NCI-H187 (cell line): ENCODE measurements at places on chromosomes 3 and 15.

GRCh38 chr3:120756061-120756460 is 13.5 kb downstream of the GTF2E1 start:
- DNase-seq: no peak

- no peak for DNase-seq
These were observed 75.3 kb downstream of the ZNF609 start for GRCh38 chr15:64535460-64536243.

DNA sequence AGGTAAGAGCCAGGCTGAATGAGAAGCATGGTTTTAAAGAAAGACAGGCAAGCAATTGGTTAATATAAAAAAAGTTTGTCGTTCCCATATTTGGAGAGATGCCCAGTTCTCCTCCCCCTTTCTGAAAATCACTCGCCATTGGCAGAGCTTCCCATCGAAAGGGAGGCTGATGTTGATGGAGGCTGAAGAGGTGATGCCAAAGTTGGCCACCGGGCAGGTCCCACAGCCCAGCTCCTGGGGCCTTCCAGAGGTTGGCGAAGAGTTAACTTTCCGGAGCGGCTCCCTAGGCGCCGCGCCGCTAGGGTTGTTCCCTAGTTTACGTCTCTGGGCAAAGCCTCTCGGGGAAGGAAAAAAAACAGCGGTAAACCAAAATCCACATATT is 793 bp downstream of the PCOLCE2 start:
- no peak for DNase-seq

DNA sequence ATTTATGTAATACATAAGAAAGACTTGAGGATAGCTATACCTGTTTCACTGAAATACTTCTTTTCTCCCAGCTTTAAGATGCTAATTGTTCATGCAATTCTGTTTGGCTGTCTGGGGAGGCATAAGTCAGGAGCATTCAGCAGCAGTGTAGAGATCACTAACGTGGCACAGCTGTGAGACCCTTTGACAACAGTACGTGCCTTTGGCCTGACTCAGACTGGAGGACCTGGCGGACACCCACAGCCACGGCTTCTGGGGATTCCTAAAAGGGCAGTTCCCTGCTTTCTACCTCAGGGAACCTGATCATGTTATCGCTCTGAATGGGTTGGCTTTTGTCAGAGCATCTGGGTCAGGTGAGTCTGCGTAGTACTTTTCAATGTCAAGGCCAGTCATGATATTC is 295.0 kb upstream of the ICE2 start:
- no peak for DNase-seq

GRCh38 chr3:122100591-122101463 is 45.7 kb downstream of the CD86 start:
- no peak for DNase-seq

DNA sequence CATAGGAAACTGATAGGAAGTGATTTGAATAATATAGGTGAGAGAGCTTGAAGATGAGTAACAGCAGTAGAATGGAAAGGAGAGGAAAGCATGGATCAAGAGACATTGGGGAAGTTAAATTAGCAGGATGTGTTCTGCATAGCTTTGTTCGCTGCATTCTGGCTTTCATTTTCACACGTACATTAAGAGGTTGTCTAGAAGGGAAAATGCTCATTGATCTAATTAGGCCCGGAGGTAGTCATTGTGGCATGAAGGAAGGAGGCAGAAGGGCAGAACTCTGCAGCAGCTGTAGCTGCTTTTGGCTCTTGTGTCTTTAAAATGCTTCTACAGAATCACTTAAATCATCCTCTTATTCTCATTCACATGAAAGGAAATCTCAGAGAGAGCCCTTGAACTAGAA is 40.3 kb downstream of the KCNAB1 start:
- no peak for DNase-seq

DNA sequence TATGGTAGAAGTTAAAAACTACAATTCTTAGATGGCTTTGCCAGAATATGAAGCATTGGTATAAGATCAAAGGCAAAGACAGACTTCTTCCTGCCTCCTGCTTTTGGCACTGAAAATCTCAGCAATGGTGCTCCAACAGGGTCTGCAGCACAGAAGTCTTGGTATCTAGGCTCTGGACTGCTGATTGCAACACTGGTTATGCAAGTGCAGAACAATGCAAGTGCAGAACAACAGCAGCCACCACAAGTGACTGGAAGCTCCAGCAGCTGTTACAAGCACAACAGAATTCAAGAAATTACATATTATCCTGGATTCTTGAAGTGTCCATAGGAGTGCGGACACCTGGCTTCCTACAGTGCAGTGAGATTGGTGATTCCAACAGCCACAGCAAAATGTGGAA is 33.7 kb downstream of the ZBTB20 start:
- DNase-seq: no peak
